ENCODE measurements at places on chromosomes 7 and 10.
A peak's percentile ranks its signal among the peaks of the same experiment; 100 is the strongest.

DNA sequence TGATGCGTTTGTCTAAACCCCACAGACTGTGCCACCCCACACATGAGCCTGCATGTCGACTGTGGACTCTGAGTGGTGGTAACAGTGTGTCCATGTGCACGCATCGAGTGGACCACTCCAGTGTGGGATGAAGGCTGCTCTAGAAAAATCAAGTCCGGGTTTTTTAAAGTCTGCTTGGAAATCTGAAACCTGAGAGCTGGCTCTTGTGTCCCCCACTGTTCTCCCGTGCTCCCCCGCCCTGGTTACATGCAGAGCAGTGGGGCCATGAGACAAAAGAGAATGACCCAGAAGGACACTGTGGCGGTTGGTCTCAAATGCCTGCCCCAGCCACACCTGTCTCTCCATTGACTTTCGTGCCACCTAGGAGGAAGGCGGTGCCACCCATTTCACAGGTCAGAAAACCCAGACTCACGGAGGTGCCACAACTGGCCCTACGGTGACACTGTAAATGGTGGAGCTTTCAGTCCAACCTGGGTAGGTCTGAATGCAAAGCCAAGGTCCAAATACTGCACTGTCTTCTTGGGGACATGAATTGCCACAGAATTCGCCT lies 27.3 kb upstream of the PWWP2B start:
- DNase-seq, result no peak

- no peak for DNase-seq
These were observed 362.5 kb downstream of the GPR37 start for GRCh38 chr7:124403112-124403511.

GRCh38 chr7:113161050-113161449 lies 42.7 kb upstream of the SMIM30 start:
- DNase-seq, result no peak

DNA sequence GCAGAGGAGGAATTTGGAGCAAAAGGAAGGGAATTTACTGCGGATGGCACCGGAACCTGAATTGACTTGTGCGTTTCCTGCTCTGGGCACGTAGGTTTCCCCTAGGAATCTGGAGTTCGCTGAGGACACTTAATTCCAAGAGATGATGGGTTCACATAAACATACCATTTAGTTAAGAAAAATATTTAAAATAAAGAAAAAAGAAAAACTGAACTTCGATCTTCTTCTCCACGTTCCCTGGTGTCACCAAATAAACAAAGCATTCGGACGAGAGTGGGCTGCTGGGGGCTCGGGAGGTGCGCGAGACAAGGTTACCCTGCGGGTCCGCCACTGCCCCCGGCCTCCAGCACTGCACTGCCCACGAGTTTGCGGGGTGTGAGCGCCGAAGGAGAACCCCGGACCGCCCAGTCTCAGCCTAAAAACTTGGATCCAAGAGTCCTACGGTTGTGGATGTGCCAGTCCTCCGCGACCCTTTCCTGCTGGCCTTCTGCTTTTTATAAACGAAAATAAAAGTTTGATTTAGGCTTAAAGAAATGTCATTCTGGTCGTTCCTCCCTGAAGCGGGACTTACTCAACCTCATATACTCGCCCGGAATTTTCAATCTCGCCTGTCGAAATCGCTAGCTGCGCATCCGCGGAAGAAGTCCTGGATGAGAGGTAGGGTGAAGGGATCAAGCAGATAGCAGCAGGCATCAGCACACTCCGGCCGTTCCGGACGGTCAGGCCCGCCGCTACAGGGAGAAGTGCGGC lies 30.3 kb downstream of the SKIDA1 start:
- no peak for DNase-seq

- DNase-seq, result no peak
These were observed 138.2 kb downstream of the C10orf105 start for GRCh38 chr10:71581376-71581775.

GRCh38 chr7:549066-549890 lies 29.6 kb upstream of the PDGFA start:
- DNase-seq, result no peak

- DNase-seq, result no peak
These were observed 17.0 kb downstream of the CDK14 start for GRCh38 chr7:90613088-90613498.

- no peak for DNase-seq
These were observed 143.1 kb downstream of the BMPER start for GRCh38 chr7:34048445-34048844.

DNA sequence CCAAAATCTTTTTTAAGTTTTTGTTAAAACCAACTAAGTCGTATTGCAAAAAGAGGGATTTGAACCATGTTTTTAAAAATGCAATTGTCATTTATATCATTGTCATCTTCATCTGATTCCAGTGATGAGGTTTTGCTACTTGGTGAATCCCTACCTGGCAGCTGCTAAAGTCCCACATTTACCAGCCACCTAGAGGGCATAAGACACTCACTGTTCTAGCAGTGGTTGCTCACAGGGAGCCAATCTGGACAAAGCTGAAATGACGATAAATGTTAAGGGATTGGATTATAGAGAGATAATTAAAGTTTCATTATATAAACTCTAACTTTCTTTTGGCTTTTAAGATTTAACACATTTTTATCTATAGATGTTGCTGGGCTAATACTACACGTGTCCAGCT lies 18.7 kb downstream of the KIFBP start:
- DNase-seq, result peak; percentile 46

GRCh38 chr10:13376746-13377145 lies 28.7 kb upstream of the SEPHS1 start:
- no peak for DNase-seq

- DNase-seq, result no peak
These were observed 114.6 kb downstream of the DGKI start for GRCh38 chr7:137732168-137732567.

- no peak for DNase-seq
These were observed 6.0 kb downstream of the PDGFA start for GRCh38 chr7:513521-514166.

GRCh38 chr10:131211559-131211958 lies 100.0 kb downstream of the TCERG1L start:
- DNase-seq, result no peak

DNA sequence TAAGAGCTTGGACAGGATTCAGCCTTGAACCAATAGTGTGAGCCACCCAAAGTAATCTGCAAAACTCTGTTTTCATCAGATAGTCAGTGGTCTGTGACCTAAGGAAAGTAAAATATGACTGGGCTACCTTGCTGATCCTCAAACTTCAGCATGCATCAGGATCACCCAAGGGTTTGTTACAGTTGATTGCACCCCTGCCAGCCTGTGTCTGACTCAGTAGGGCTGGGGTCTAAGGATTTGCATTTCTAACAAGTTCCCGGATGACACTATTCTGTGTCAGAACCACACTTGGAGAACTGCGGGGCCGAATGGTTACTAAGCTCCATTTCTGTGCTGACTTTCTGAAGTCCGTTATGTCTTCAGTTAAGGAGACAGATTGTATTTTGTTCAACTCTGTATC lies 40.6 kb upstream of the TSPAN13 start:
- DNase-seq, result no peak

DNA sequence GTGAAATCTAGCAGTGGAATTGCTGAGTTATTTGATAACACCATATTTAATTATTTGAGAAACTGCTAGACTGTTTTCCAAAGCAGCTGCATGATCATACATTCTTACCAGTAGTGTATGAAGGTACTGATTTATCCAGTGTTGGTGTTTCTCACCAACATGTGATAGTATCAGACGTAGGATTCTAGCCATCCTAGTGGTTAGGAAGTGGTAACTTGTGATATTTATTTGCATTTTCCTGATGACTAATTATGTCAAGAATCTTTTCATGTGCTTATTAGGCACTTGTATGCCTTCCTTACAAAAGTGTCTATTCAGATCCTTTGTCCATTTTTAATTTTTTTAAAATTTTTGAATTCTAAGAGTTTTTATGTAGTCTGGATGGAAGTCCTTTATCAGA lies 54.2 kb upstream of the PLXDC2 start:
- DNase-seq, result no peak

GRCh38 chr10:15781381-15781960 lies 61.7 kb upstream of the ITGA8 start:
- DNase-seq, result no peak

DNA sequence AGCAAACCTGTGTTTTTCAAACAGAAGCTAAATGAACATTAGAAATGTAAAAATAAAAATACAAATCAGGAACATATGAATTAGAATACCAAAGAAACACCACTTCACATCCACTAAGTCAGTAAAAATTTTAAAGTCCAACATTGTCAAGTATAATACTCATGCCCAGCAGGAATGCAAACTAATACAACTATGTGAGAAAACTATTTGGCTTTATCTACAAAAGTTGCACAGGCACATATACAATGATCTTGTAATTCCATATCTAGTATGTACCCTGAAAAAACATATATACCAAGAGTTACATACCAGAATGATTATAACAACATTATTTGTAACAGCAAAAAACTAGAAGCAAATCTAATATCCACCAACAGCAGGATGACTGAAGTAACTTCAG lies 91.1 kb downstream of the RNF32 start:
- DNase-seq, result no peak

DNA sequence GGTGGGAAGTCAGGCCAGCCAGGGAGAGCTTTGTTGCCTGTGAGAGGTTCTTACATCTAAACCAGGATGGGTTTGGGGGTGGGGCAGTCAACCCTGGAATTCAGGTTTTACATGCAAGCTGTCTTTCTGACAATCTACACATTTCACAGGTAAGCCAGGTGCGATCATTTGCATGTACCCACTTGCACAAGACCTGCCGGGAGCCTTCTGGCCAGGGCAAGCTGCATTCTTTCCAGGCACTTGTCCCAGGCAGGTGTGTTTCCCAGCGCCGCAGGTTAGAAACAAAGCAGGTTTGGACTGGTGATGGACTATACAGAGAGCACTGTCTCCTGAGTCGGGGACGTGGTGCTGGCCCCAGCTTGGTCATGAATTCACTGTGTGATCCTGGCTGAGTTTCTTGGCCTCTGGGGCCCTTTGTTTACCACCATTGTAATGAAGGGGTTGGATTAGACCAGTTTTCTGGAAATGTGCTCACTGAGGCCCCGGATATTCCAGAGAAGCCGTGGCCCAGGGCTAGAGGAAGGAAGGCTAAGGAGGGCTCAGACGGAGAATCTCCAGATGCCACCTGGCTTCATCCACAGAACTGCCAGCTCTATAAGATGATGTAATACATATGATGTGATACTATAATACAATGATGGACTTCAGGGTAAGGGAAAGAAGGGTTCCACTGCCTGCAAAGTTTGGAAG lies 205.2 kb upstream of the SVIL start:
- DNase-seq, result no peak

- DNase-seq, result no peak
These were observed 1.0 kb downstream of the SYPL1 start for GRCh38 chr7:106110885-106111654.

GRCh38 chr7:23294549-23295400 lies 4.4 kb upstream of the MALSU1 start:
- DNase-seq, result peak; percentile 94

DNA sequence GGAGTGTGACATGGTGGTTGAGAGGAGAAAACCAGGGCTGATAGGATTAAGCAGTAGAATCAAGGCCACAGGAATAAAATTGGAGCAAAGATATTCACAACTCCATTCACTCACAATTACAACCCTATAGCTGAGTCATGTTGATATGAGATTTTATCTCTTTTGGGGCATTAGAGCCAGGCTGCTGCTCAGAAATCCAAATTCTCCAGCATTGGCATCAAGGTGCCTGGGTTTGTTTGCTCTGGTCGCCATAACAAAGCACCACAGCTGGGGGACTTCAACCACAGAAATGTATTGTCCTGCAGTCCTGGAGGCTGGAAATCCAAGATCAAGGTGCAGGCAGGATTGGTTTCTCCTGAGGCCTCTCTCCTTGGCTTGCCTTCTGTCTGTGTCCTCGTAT lies 52.5 kb upstream of the GRB10 start:
- no peak for DNase-seq

DNA sequence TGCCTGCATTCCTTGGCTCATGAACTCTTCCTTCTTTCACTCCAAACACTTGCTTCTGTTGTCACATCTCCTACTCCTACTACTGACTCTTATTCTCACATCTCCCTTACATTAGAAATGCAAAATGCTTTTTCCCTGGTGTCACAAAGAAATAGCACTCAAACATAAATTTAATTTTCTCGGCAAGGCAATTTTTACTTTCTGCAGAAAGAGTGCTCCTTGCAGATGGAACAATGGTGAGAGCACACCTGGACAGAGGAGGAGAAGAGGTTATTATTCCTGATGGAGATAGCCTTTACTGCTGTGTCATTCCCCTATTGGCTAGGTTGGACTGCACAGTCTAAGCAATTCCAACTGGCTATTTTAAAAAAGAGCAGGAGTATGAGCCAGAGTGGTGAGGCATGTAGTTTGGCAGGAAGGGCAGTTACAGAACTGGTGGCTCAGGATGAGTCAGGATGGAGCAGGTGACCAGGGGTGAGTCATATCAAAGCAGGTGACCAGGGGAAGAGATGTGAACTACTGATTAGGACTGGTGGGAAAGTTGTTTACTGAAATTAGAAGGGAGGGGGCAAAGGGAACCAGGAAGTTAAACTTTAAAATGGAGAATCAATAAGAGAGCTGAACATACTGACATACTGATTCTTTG lies 52.9 kb downstream of the CYP2C9 start:
- no peak for DNase-seq

DNA sequence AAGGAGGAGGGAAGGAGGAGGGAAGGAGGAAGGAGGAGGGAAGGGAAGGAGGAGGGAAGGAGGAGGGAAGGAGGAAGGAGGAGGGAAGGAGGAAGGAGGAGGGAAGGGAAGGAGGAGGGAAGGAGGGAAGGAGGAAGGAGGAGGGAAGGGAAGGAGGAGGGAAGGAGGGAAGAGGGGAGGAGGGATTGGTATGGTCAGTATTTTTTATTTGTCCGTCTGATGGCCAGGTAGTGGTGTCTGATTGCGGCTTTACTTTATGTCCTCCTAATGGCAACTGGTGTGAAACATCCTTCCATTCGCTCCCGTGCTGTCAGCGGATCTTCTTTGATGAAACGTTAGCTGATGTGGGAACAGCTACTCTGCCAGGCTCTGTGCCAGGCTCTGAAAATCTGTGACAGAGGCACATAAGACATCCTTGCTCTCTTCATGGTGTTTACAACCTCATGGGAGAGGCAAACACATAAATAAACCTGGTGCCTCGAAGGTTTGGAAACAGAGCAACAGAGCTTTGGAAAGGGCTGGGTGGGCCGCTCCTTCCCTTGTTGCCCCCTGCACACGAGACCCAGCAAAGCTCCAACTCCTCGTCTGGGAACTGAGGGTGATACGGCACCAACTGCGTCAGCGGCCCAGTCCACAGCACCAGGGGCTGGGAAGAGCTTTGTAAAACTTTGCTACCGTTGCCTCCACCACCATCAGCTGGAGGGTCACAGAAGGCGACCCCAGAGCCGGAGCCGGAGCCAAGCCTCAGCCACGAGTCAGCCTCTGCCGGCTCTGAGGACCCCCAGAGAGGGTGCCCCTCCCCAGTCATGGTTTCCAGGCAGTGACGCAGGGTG lies 40.3 kb downstream of the PDGFA start:
- DNase-seq, result no peak

GRCh38 chr7:36279200-36279925 lies 110.3 kb upstream of the ANLN start:
- DNase-seq, result no peak

GRCh38 chr10:125084191-125084613 lies 76.2 kb downstream of the CTBP2 start:
- no peak for DNase-seq
